ENCODE measurements at places on chromosomes 1 and 21. TPM values are rescaled to one million over a fixed set of nuclear protein-coding genes. Genes with fewer than 3 reads are reported as not detected.

DNA sequence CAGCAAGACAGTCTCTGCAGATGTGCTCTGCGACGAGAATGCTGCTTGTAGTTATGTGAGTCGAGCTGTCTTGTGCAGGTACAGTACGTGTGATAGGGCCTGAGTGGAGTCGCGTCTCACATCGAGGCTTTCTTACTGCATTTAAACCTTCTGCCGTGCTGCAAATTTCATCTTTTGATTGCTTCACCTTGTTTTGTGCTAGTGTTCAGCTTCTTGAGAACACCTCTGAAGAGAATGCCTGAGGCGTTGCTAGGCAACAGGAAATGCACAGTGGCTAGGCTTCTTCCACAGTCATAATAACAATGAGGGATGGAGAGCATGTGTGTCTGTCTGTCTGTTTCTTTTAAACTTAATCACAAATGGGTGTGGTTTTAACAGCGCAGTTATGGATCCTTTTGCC lies 52.9 kb downstream of the MRPS6 start:
- no peak overlapping the region for H3K4me3 ChIP-seq
- no peaks in the 10 kb centered on the region for H3K36me3 ChIP-seq

- DNase-seq, result peak; percentile 44
- H3K4me3 ChIP-seq, result no peak overlapping the region
- H3K27me3 ChIP-seq, result no peaks in the 10 kb centered on the region
- no peaks in the 10 kb centered on the region for H3K36me3 ChIP-seq
Observed at GRCh38 chr1:41812051-41812450, 106.7 kb downstream of the HIVEP3 start.

GRCh38 chr1:190193508-190194115 lies 284.1 kb downstream of the BRINP3 start:
- H3K4me1 ChIP-seq, result no peaks in the 10 kb centered on the region
- no peak overlapping the region for H3K27ac ChIP-seq
- H3K4me3 ChIP-seq, result no peak overlapping the region
- DNase-seq, result no peak

DNA sequence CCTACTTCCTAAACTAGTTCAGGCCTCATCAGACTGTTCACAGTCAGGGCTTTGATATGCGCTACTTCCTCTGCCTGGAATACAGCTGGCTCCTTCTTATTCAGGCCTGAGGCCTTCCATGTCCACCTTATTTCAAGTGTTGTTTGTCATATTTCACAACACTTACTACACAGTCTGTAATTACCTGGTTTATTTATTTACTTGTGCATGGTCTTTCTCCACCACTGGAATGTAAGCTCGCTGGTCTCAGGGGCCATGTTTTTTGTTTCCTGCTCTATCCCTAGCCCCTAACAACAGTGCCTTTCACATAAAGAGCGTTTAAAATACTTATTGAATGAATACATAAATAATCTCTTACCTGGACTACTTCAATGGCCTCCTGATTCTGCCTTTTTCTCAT lies 4.6 kb upstream of the SRSF4 start:
- H3K27me3 ChIP-seq, result no peaks in the 10 kb centered on the region
- peaks cover 12% of the 10 kb centered on the region for H3K4me1 ChIP-seq
- H3K4me3 ChIP-seq, result no peak overlapping the region
- H3K27ac ChIP-seq, result no peak overlapping the region
- H3K36me3 ChIP-seq, result no peaks in the 10 kb centered on the region
- no peak for DNase-seq

DNA sequence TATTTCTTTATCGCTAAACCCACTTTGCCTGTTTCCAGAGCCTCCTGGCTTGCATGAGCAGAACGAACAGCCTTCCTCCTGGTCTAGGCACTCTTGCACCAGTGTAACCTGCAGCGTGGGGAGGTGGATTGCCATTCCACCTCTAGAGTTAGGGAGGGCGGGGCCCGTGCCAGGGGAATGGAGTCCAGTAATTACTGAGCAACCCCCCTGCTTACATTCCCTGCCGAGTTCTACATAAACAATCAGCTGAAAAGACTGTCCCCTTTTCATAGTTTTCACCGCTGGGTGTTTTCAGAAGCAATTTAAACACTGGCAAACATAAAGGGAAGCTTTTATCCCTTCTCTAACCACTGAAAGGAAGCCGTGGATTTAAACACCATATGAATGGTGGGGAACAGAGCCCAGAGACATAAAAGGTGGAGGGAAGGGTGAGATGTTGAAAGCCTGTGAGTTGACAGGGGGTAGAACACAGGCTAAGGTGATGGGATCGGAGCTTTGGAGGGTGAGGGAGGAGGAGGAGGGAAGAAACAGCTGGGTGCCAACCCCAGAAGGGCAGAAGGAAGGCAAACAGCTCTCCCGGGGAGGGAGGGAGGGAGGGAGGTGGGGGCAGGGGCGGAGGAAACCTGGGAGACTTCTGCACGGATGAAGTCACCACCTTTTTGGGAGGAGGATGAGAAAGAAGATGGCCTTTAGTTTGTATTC lies 68.0 kb upstream of the WDR26 start:
- H3K36me3 ChIP-seq, result no peaks in the 10 kb centered on the region
- H3K4me3 ChIP-seq, result no peak overlapping the region
- H3K27me3 ChIP-seq, result no peaks in the 10 kb centered on the region
- peak overlapping the region; percentile 70 for H3K27ac ChIP-seq

DNA sequence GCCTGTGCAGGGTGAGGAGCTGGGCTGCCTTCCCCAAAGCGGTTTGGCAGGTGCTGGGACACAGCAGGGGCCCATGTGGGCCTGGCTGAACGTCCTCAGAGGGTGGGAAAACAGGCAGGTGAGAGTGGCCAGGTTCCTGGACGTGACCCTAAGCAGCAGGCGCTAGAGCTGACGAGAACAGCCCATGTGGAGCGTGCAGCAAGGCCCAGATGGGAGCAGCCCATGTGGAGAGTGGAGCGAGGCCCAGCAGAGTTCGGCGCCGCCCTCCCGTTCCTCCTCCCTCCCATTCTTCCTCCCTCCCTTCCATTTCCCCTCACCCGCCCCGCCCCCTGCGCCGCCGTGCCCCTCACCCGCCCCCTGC lies 314.4 kb upstream of the VAMP3 start:
- no peak overlapping the region for H3K4me3 ChIP-seq
- no peak for DNase-seq
- no peaks in the 10 kb centered on the region for H3K4me1 ChIP-seq
- H3K27me3 ChIP-seq, result no peaks in the 10 kb centered on the region
- no peak overlapping the region for H3K27ac ChIP-seq

DNA sequence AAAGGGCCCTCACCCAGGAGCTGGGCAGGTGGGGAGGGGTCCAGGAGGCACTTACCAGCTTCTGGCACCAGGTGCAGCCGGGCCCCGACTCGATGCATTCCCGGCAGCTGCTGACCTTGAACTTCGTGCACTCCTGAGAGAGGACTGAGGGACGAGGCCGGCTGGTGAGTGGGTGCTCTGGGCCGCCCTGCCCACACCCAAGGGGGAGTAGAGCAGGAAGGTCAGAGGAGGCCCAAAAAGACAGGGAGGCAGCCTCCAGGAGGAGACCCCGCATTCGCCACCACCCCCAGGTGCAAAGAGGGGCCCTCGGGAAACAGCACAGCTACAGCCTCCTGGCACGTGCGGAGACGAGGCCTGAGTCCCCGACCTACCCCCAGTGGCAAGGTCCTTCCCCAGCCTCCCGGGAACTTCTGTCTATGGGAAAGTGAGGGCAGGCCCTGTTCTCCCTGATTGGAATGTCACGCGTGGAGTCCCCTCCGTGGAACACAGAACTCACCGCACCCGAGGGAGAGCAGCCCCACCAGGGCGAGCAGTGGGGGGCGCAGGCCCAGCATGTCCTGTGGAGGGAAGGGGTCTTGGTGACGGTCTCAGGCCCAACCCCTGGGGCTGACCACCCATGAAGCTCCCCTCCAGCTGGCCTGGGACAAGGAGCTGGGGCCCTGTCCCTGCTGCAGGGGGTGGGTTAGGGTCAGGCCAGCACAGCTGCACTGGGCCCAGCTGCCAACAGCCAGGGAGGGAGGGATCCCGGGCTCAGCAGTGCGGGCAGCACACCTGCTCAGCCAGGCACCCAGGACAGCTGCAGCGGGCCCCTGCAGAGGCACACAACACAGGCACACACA lies 10.3 kb downstream of the ITGB2 start:
- peaks cover 25% of the 10 kb centered on the region for H3K4me1 ChIP-seq
- no peaks in the 10 kb centered on the region for H3K27me3 ChIP-seq
- H3K4me3 ChIP-seq, result no peak overlapping the region
- no peak overlapping the region for H3K27ac ChIP-seq

GRCh38 chr1:236063919-236064673 lies 794 bp downstream of the NID1 start:
- H3K27ac ChIP-seq, result peak overlapping the region; percentile 100
- H3K4me3 ChIP-seq, result peak overlapping the region; percentile 76
- H3K36me3 ChIP-seq, result no peaks in the 10 kb centered on the region

- no peak overlapping the region for H3K27ac ChIP-seq
- no peak overlapping the region for H3K4me3 ChIP-seq
- H3K36me3 ChIP-seq, result no peaks in the 10 kb centered on the region
- peaks cover 22% of the 10 kb centered on the region for H3K4me1 ChIP-seq
- no peak for DNase-seq
Observed at GRCh38 chr1:2021550-2021949, 2.4 kb downstream of the GABRD start.

PTGS2 gene
- 0.56 TPM for total RNA-seq

ADORA1 gene
- total RNA-seq, result 9.4 TPM

SLC25A34 gene
- total RNA-seq, result 6.0 TPM

All from heart right ventricle (tissue), 16 donors.